ENCODE measurements at places on chromosomes 1 and 21.

GRCh38 chr1:218454700-218455282, 109.7 kb downstream of the TGFB2 start:
- DNase-seq = no peak

DNA sequence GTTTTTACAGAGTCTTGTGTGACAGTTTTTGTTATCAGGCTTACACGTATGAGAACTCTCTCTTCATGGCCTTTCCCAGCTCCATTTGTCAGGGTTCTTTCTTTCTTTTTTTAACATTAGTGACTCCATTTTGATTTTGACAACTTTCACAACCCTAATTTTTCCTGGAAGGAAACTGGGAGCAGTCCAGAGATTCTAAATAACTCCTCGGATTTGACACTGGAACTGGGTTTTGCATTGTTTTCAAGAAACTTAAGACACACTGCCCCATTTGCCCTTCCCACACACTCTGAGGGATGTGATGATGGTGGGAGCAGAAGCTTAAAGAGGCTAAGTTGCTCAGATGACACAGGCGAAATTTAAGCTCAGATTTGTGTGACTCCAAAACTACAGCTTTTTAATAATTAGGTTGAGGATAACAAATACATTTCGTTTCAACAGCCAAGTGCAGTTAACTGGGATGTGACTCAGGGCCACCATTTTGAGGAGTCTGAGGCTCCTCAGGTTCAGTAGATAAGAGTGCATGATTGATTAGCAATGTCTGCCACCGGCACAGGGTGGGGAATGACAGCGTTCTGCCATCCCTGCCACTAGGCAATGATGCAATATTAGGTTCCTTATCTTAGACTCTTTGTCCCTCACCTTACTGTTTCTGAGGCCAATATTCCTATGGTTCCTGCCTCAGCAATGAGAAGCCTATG, 95.1 kb upstream of the ATP1A1 start:
- no peak for DNase-seq

GRCh38 chr1:88216441-88216840, 467.6 kb upstream of the PKN2 start:
- DNase-seq = no peak

DNA sequence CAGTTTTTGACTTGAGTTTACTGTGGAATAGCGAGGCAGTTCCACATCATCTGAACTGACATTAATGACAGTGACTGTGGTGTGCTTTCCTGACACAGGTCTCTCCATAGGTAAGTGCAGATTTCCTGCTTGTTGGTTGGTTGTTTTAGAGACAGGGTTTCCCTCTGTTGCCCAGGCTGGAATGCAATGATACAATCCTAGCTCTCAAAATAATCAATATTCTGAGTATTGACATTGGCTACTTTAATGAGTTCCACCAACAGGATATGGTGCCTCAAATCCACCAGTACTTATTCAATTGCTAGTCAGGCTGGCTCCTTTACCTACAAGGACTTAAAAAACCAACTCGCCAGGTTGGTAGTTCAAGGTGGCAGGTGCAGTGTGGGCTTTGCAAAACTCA, 63.8 kb downstream of the CLSTN1 start:
- no peak for DNase-seq

- DNase-seq = no peak
These were observed 1.6 kb downstream of the ELK4 start for GRCh38 chr1:205630241-205630640.

GRCh38 chr21:15932726-15933125, 202.9 kb downstream of the USP25 start:
- no peak for DNase-seq

DNA sequence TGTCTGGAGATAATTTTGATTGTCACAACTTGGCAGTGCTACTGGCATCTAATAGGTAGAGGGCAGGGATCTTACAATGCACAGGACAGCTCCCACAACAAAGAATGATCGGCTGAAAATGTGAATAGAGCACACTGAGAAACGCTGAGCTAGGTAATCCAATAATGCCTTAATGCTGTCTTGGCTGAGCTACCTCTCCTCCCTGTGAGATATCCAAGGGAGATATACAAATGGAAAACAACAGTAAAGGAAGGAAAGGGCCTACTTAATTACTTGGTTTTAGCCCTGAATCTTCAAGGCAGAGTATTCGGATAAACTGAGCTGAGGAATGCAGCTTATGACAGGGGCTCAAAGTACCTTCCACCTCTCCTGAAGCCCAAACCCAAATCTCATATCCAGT, 2.9 kb downstream of the DNASE2B start:
- no peak for DNase-seq

- DNase-seq = no peak
These were observed 63.7 kb downstream of the SLC66A1 start for GRCh38 chr1:19375631-19376400.

Measured in T follicular helper cell (primary cell).